IPS DF 6.9 (cell line): ENCODE measurements at places on chromosomes 3 and 15.
A peak's percentile ranks its signal among the peaks of the same experiment; 100 is the strongest.

DNA sequence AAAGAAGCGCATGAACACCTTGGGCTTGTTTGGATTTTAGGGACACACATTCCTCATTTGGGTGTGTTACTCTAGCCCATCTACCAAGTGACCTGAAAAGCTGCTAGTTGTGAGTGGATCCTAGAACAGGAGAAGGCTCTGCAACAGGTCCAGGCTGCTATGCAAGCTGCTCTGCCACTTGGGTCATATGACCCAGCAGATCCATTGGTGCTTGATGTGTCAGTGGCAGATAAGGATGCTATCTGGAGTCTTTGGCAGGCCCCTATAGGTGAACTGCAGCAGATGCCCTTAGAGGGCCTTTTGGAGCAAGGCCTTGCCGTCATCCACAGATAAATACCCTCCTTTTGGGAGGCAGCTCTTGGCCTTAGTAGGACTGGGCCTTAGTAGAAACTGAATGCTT is 53.2 kb downstream of the PAQR5 start:
- H3K4me1 ChIP-seq: no peaks in the 10 kb centered on the region
- no peak for DNase-seq
- no peaks in the 10 kb centered on the region for H3K36me3 ChIP-seq
- no peak overlapping the region for H3K27ac ChIP-seq
- H3K4me3 ChIP-seq: no peak overlapping the region
- H3K27me3 ChIP-seq: no peaks in the 10 kb centered on the region

- H3K27ac ChIP-seq: no peak overlapping the region
- no peak for DNase-seq
- no peaks in the 10 kb centered on the region for H3K4me1 ChIP-seq
- H3K4me3 ChIP-seq: no peak overlapping the region
Observed at GRCh38 chr3:46025139-46025538, 2.1 kb downstream of the XCR1 start.

GRCh38 chr3:14130707-14131106 is 5.9 kb downstream of the TMEM43 start:
- H3K36me3 ChIP-seq: peaks cover 43% of the 10 kb centered on the region
- no peak overlapping the region for H3K27ac ChIP-seq
- peaks cover 2% of the 10 kb centered on the region; the same call in 1 of the 2 replicates for H3K4me1 ChIP-seq
- DNase-seq: no peak

- H3K27me3 ChIP-seq: no peaks in the 10 kb centered on the region
- peak; percentile 82 for DNase-seq
- H3K4me3 ChIP-seq: no peak overlapping the region
- peaks cover 9% of the 10 kb centered on the region for H3K4me1 ChIP-seq
- H3K36me3 ChIP-seq: no peaks in the 10 kb centered on the region
Observed at GRCh38 chr15:66774001-66774814, 72.2 kb downstream of the SMAD6 start.

DNA sequence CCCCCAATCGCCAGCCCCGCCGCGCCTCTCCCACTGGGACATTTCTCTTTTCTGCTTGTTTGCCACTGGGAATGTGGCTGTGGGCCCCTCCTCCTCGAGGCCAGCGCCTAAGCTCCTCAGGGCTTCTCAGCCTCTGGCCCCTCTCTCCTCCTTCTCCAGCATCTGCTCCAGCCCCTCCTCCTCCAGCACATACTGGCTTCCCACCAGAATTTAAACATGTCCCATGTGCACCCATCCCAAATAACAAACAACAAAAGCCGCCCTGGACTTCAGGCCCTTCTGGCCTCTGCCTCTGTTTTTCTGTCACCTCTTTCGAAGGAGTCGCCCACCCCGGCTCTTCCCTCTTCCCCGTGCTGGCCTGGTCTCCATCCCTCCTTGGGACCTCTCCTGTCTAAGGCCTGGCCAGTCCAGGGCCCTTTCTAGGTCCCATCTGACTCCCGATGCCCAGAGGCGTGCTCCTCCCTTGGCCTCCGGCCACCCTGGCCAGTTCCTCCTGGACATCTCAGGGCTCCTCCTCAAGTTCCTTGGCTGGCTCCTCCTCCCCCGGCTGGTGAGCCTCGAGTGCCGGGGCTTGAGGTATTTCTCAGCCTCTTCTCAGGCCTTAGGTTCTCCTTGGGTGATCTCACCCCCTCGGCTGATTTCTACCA is 94.6 kb upstream of the SLC6A6 start:
- no peak overlapping the region for H3K27ac ChIP-seq
- no peaks in the 10 kb centered on the region for H3K36me3 ChIP-seq
- H3K4me3 ChIP-seq: no peak overlapping the region
- H3K4me1 ChIP-seq: peaks cover 2% of the 10 kb centered on the region; the same call in 1 of the 2 replicates
- H3K27me3 ChIP-seq: no peaks in the 10 kb centered on the region

DNA sequence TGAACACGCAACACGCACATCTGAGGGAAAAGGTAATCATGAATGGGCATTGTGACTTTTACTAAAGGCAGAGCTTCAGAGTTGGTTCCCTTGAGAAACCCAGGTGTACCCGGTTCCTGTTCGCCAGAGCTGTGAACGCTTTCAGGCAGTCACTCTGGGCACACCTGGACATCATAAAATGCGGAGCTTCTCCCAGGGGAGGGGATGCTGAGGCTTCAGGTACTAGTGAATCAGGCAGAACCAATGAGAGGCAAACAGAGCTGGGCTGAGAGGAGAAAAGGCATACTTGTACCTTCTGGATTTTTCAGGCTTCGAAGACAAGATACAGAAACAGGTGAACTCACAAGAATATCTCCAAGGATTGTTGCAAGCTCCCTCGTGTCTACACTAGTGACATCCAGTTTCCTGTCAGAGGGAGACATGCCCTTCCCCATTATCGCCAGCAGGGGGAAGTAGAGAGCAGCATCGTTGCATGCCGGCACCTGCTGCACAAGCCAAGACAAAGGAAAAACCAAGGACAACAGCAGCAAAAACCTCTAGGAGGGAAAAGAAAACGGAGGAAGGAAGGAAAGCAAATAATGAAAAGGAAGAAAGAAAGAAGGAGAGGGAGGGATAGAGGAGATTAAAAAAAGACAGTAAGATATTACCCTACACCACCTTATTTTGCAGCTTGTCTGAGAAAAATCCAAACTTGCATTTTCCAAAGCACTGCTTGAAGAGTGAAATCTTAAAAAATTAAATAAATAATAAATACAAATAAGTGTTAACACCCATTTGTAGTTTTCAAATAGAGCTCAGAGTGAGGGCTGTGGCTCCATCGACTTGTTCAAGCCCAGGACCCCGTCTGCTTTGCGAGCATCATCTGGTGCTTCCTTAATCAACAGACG is 2.0 kb downstream of the AHSG start:
- no peaks in the 10 kb centered on the region for H3K27me3 ChIP-seq
- H3K27ac ChIP-seq: no peak overlapping the region
- H3K4me1 ChIP-seq: peaks cover 6% of the 10 kb centered on the region; the same call in 1 of the 2 replicates

- no peaks in the 10 kb centered on the region for H3K36me3 ChIP-seq
- H3K4me1 ChIP-seq: peaks cover 2% of the 10 kb centered on the region; the same call in 1 of the 2 replicates
- H3K27me3 ChIP-seq: no peaks in the 10 kb centered on the region; the same call in 1 of the 2 replicates
- DNase-seq: no peak
- H3K4me3 ChIP-seq: no peak overlapping the region
- no peak overlapping the region for H3K27ac ChIP-seq
Observed at GRCh38 chr3:43692971-43693370, 2.2 kb downstream of the ABHD5 start.

DNA sequence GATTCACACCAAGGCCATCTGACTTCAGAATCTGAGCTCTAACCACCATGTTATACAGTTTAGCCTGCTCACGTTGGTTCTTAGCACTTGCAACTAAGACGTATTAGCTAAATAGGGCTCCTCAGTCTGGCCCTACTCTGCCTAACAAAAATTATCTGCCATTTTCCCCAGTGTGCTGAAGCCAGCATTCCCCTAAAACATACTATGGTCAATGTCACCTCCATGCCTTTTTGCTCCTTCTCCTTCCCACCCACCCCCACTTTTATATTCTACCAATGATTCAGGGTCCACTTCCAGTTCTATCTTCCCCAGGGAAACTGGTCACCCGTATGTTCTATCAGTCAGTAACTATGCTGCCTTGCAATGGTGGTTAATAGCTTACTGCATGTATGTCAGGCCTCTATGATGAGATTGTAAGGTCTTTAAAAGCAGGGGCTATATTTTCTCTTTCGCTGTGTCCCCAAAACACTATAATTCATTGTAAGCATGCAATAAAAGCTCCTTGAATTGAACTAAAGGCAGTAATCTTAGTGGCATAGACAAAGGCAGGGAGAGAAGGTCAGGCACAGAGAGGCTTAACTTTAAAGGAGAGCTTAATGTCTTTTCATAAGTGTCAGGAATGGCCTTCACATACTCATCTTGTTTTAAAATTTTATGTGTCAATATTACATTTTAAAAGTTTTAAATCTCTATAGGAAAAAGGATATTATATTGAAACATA is 23.3 kb downstream of the POPDC2 start:
- DNase-seq: no peak
- H3K4me3 ChIP-seq: no peak overlapping the region
- H3K27me3 ChIP-seq: no peaks in the 10 kb centered on the region
- no peaks in the 10 kb centered on the region for H3K36me3 ChIP-seq

GRCh38 chr3:97942801-97943546 is 29.3 kb downstream of the RIOX2 start:
- H3K4me3 ChIP-seq: no peak overlapping the region
- no peaks in the 10 kb centered on the region for H3K27me3 ChIP-seq
- DNase-seq: no peak
- H3K27ac ChIP-seq: no peak overlapping the region
- no peaks in the 10 kb centered on the region for H3K4me1 ChIP-seq

DNA sequence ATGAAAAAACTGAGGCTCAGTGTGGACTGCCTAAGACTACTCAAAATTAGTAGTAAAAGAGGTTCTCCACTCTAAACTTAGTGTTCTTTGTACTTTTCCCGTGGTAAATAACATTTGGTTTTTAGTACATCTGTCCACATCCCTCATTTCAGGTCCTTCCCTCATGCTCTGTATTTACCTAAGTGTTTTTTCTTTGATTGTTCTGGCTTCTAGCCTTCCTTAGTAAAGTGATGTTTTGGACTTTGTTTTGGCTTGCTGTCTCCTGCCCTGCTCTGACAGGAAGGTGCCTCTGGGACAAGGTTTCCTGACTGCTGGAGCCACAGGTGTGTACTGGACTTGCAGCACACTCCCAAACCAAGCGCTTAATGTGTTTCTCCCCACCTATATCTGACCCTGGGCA is 29.9 kb upstream of the ALDH1A2 start:
- no peaks in the 10 kb centered on the region for H3K36me3 ChIP-seq
- H3K4me3 ChIP-seq: no peak overlapping the region
- DNase-seq: no peak
- no peaks in the 10 kb centered on the region for H3K27me3 ChIP-seq
- H3K27ac ChIP-seq: no peak overlapping the region

- no peaks in the 10 kb centered on the region; the same call in 1 of the 2 replicates for H3K36me3 ChIP-seq
- DNase-seq: no peak
- no peak overlapping the region for H3K4me3 ChIP-seq
Observed at GRCh38 chr15:45146405-45146804, 16.6 kb downstream of the DUOX1 start.

GRCh38 chr3:105755121-105755886 is 113.5 kb downstream of the CBLB start:
- no peak overlapping the region for H3K4me3 ChIP-seq
- no peaks in the 10 kb centered on the region; the same call in 1 of the 2 replicates for H3K4me1 ChIP-seq
- no peaks in the 10 kb centered on the region; the same call in 1 of the 2 replicates for H3K27me3 ChIP-seq
- no peak overlapping the region for H3K27ac ChIP-seq
- no peak for DNase-seq

- peaks cover 2% of the 10 kb centered on the region; the same call in 1 of the 2 replicates for H3K4me1 ChIP-seq
- no peaks in the 10 kb centered on the region for H3K27me3 ChIP-seq
- DNase-seq: no peak
- H3K27ac ChIP-seq: no peak overlapping the region
Observed at GRCh38 chr15:76035593-76035992, 23.4 kb upstream of the NRG4 start.

GRCh38 chr15:98312913-98313312 is 335.4 kb upstream of the IGF1R start:
- no peak overlapping the region for H3K27ac ChIP-seq
- H3K36me3 ChIP-seq: no peaks in the 10 kb centered on the region
- no peak for DNase-seq
- H3K27me3 ChIP-seq: no peaks in the 10 kb centered on the region
- no peak overlapping the region for H3K4me3 ChIP-seq

DNA sequence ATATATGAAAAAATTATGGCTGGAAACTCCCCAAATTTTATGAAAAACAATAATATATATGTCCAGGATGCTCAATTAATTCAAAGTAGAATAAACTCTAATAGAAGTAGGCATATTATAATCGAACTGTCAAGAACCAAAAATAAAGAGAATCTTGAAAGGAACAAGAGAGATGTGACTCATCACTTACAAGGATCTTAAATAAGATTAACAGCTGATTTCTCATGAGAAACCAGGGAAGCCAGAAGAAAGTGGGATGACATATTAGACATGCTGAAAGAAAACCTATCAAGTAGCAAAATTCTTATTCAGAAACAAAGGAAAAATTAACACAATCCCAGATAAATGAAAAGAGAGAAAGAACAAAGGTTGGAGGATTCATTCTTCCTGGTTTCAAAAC is 66.8 kb downstream of the FAIM start:
- H3K27ac ChIP-seq: no peak overlapping the region
- no peaks in the 10 kb centered on the region for H3K4me1 ChIP-seq
- no peaks in the 10 kb centered on the region for H3K27me3 ChIP-seq
- no peak overlapping the region for H3K4me3 ChIP-seq

DNA sequence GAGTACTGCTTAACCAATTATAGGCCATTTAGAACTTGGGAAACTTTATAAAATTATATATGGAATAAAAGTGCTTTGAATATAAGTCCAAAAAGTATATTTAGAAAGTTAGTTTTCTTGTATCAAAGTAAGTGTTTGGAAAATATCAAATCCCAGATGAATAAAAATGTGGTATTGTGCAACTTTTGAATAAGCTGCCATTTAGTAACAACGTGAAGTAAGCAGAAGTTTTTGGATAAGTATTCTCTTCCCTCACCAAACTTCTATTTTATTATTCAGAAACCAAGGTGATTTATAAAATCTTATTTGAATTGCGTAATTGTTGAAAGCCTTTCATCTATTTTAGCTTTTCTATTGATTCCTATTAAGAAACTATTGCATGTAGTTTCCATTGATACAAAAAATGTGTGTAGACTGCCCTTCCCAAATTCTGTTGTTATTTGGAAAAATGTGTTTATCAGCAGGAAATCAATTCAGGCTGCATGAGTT is 806.2 kb downstream of the NSUN3 start:
- H3K36me3 ChIP-seq: no peaks in the 10 kb centered on the region
- no peak overlapping the region for H3K4me3 ChIP-seq
- no peak for DNase-seq
- no peaks in the 10 kb centered on the region for H3K27me3 ChIP-seq

DNA sequence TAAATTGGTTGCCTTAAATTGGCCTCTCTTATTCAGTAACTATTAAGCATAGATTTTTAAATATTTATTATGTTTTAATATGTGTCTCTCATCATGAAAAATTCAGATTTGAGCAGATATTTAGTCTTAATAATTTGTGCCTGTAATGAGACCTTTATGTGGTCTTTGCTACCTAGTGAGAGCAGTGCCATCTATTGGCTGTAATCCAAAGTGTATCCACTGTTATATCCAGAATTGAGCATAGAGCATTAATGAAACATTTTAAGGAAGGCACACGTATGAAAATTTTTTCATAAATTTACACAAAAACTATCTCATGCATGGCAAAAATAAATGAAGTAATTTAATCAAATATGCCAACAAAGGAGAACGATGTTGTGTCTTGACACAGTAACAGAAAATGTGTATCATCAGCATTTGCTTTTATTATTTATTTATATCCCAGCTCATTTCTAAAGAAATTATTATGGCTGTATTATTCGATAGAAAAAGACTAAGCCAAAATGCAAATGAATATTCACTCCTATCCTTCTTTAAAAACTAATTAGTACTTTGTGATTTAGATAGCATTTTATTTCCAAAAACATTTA is 203.5 kb downstream of the RSRC1 start:
- no peak overlapping the region for H3K4me3 ChIP-seq
- no peaks in the 10 kb centered on the region for H3K4me1 ChIP-seq
- no peak overlapping the region for H3K27ac ChIP-seq
- no peak for DNase-seq
